ENCODE measurements at places on chromosomes 11 and 22.

DNA sequence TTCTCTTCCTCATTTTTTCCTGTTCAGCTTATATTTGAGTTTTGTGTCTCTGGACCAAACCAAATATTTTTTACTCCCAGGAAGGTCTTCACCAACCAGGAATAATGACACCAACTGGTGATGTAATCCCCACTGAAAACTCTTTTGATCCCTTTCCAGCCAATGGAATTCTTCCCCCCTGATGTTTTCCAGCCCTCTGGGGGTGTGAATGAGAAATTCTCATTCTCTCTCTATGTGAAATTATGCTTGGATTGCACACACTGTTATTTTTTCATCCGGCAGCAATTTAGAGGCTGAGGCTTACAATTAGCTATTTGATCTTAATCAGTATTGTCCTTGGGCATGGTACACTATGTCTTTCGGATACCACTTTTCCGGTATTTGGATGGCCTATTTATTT lies 39.5 kb upstream of the SLC1A2 start:
- DNase-seq: no peak

- DNase-seq: no peak
Observed at GRCh38 chr11:118184784-118185579, 8.5 kb upstream of the SCN2B start.

GRCh38 chr22:31211482-31211861 lies 626 bp upstream of the LIMK2 start:
- no peak for DNase-seq

DNA sequence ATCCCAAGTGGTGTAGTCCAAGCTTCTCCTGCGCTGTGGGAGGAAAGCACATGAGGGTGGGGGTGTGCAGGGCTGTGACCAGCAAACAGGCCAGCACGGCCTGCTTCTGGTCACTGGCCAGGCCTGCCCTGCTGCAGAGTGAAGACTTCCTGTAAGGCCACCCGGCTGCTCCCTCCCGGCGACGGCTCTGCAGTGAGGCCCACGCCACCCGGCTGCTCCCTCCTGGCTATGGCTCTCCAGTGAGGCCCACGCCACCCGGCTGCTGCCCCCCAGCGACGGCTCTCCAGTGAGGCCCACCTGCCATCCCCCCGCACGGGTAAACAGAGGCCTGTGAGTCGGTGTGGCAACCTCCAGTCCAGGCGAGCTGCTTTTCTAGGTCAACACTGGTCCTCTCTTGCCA lies 31.4 kb upstream of the BRSK2 start:
- no peak for DNase-seq

DNA sequence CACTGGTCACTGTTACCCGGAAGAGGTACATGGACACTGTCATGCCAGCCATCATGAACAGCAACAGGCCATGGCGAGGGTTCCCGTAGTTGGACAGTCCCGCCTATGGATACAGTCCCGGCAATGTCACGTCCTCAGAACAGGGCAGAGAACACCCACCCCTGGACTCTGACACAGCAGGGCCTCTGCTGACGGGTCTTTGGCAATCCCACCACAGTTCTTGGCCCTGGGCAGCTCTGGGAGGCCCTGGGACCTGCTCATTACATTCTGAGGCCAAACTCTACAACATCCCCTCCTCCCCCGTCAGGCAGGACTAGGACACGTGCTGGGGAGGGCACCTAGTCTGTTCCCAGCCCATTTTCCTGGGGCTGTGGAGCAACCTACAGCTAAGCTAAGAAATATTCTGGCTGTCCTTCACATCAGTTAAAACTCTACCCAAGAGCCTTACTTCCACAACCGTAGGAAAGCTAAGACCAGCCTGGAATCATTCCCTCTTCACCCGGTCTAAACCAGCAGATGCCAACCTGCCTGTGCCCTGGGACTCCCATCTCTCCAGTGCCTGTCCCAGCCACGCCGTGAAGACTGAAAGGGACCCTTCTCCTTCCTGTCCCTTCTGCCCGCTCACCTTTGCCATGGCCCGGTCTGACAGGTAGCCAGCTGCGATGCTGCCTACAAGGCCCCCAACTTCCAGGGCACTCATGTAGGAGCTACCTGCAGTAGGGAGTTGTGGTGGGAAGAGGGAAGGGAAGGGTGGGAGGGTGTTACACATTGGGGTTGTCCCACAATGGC lies 4.5 kb downstream of the SLC37A4 start:
- DNase-seq: no peak

- no peak for DNase-seq
Observed at GRCh38 chr22:48840112-48840949, 987.3 kb downstream of the BRD1 start.

DNA sequence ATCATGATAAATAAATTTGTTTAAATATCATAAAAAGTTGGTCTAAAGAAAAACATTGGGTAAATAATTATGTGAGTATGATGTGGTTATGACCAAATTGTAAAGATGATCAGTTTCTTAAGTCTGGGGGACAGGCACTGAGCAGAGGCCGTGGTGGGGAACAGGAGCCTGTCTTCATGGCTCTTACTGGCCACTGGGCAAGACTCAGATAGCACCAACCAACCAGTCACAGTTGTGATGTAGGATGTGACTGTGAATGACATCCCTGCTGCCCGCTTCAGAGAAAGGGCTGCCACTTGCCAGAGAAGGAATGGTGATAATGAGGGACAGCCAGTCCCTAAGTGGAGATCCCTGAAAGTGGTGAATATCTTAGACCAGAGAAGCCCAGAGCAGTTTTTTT lies 7.0 kb downstream of the PTPRJ start:
- no peak for DNase-seq

- DNase-seq: no peak
Observed at GRCh38 chr11:97880209-97880608, 1140.5 kb upstream of the CNTN5 start.

- no peak for DNase-seq
Observed at GRCh38 chr11:114133548-114134329, 74.2 kb downstream of the ZBTB16 start.

GRCh38 chr11:122601141-122602125 lies 54.1 kb upstream of the UBASH3B start:
- DNase-seq: no peak

- no peak for DNase-seq
Observed at GRCh38 chr22:17108256-17109112, 12.7 kb downstream of the TMEM121B start.

GRCh38 chr11:111905411-111905810 lies 6.2 kb downstream of the CRYAB start:
- no peak for DNase-seq

GRCh38 chr22:24926849-24927579 lies 19.5 kb downstream of the LHFPL7 start:
- no peak for DNase-seq

DNA sequence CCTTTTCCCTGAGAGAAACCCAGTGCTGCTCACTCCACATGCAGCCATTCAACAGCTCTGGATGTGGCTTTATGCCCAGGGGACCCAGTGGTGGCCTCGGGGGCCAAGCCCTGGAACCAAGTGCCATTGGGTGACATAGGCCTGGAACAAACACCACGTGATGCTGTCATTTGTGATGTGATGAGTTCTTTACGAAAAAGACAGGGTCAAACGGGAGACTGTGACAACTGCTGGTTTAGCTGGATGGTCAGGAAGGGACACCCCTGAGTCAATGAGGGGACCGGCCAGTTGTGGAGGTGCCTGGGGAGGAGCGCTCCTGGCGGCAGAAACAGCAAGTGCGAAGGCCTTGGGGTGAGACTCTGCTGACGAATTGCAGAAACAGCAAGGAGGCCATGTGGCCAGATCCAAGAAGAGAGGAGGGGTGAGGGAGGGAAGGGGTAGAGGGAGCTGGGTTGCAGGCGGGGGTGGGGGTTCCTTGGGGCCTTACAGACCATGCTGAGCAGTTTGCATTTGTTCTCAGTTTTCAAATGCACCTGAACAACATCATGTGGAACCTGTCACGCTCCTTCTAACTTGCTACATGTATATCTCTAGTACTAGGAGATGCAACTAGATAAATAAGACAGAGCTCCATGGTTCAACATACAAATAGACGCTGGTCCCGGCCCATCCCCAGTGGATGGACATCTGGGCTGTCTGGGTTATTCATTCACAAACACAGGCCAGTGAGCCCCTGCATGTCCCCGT lies 56.1 kb downstream of the IGLL5 start:
- no peak for DNase-seq

DNA sequence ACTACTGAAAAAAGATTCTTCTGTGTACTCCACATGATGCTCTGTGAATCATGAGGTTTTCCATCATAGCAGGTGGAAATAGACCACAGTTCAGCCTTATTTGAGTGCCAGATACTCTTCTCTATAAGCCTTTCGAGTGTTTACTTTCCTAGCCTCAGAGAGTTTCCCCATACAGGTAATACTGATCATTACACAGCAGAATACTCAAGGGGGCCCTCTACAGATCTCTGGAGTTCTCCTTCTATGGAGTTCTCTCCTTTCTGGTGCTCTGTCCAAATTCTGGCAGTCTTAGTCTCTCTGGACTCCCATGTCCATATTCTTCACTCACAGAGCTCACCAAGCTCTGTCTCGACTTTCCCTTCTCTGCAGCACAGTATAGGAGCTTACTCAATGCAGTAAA lies 175.7 kb upstream of the CARD18 start:
- no peak for DNase-seq

DNA sequence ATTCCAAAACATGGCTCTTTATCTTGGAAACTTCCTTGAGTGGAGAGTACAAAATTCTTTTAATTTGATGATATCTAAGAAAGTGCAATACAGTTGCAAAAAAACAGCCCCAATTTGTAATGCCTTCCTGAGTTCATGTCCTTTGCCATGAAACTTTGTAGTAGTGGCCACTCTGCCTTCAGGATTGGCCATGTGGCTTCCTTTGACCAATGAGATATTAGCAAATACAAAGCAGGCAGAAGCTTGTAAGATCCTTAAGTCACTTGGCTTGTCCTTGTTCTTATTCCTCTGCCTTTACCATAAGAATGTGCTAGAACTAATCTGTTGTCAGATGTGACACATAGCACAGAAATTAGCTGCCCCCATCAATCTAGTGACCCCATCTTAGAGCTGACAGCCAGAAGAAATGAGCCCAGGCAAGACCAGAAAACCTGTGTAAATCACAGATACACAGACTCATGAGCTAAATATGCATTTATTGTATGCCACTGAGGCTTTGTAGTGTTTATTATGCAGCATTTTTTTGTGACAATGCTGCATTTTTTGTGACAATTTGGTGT lies 29.8 kb upstream of the BLID start:
- DNase-seq: no peak

- DNase-seq: no peak
Observed at GRCh38 chr11:6307876-6308275, 12.4 kb downstream of the CAVIN3 start.

DNA sequence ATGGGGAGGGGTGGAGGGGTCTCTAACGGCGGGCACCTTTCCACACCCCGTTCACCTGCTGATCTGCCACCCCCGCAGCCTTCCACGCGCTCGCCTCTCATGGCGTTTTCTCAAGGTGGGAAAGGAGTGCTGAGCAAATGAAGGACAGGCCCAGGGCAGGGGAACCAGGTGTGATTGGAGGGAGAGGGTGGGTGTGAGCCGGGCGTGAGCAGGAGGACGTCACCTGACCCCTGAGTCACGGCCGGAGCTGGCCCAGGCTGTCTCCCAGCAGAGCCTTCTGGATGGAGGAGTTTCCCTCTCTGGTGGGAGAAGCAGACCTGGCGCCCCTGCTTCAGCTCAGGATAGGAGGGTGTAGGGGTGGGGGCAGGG lies 14.0 kb upstream of the ARHGAP8 start:
- no peak for DNase-seq

DNA sequence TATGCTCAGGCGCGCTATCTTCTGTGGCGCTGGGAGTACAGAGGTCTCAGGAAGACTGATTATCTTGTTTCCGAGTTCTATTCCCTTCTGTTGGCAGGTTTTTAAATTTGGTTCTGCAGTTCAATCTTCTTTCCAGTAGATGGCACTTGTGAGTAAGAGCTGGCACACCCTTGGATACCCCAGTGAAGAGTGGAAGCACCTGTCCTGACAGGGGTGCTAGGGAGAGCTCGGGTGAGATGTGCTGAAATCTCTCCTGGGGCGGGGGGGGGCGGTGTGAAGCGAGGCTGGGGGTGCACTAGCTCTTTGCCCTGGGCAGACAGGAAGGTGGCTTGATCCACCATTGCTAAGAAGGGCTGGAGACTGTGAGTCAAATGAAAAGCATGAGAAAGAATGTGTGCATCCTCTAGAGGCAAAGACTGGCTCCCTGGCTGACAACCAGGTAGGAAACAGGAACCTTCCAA lies 679.9 kb upstream of the CCDC179 start:
- no peak for DNase-seq

- no peak for DNase-seq
Observed at GRCh38 chr11:44533921-44534711, 31.3 kb upstream of the CD82 start.

DNA sequence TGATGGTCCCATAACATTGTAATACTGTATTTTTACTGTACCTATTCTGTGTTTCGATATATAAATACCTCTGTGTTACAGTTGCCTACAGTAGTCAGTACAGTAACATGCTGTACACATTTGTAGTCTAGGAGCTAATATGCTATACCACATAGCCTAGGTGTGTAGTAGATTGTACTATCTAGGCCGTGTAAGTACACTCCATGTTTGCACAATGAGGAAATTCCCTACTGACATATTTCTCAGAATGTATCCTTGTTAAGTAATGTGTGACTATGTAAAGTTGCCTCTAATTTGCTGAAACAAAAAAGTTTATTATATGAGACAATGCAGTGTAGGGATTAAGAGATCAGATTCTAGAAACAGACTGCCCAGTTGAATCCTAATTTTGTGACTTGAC lies 21.3 kb downstream of the CAPRIN1 start:
- DNase-seq: no peak

GRCh38 chr11:120121914-120122473 lies 15.9 kb downstream of the TRIM29 start:
- DNase-seq: no peak

GRCh38 chr11:98104249-98104648 lies 916.5 kb upstream of the CNTN5 start:
- no peak for DNase-seq

DNA sequence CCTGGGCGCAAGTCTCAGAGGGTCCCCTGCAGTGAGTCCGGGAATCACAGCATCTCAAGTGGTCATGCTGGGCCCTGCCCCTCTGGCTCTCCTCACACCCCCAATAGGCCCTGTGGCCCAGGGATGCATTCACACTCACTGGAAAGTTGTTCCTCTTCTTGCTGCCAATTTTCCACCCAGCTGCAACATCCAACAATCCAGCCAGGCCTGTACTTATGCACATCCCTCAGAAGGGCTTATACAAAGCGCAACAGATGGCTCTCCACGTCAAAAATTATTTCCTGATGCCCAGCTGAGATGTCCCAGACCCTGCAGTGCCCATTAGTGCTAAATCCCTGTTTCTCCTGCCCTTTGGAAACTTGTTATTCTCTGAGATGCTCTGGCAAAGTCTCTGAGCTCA lies 407.8 kb upstream of the NARS2 start:
- no peak for DNase-seq

DNA sequence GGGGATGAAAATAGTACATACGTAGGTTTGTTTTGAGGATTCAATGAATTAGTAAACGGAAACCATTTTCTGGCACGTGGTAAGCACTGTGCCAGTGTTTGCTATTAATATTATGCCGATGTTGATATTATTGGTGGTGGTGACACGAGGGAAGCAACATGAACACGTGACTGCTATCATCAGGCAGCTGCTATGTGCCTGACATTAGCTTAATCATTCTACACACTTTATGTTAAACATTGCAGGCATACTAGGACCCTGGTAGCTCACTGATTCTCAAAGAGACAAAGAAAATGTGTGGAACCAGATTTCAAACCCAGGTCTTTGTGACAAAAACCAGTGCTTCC lies 656 bp downstream of the SRRD start:
- DNase-seq: no peak

Measured in stimulated activated CD4-positive, alpha-beta T cell treated with anti-CD3 and anti-CD28 coated beads, Interleukin-1b, Interleukin-23, amount 100 ng/mL, for 24 hours (primary cell).